CD4-positive, alpha-beta memory T cell (primary cell): ENCODE measurements at places on chromosomes 2 and 18.
A peak's percentile ranks its signal among the peaks of the same experiment; 100 is the strongest.

DNA sequence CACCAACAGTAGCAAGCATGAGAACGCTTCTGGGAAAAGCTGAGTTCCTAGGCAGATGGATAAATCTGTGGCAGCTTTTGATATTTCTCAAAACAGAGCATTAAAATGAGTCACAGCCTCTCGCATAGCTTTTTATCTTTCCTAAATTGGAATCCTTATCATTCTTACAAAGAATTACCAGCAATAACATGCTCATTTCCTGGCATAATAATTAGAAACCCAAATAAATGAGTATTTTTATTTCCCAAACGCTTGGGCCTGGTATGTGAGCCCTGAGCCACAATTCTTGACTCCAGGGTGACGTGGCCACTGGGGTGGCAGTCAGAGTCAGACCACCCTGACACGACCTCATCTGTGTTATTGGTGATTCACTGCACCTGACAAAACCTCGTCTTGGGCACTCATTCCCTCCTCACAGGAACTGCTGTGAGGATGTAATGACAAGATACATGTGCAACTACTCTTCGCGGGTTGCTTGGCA lies 210.7 kb downstream of the ARL4C start:
- no peak for DNase-seq

DNA sequence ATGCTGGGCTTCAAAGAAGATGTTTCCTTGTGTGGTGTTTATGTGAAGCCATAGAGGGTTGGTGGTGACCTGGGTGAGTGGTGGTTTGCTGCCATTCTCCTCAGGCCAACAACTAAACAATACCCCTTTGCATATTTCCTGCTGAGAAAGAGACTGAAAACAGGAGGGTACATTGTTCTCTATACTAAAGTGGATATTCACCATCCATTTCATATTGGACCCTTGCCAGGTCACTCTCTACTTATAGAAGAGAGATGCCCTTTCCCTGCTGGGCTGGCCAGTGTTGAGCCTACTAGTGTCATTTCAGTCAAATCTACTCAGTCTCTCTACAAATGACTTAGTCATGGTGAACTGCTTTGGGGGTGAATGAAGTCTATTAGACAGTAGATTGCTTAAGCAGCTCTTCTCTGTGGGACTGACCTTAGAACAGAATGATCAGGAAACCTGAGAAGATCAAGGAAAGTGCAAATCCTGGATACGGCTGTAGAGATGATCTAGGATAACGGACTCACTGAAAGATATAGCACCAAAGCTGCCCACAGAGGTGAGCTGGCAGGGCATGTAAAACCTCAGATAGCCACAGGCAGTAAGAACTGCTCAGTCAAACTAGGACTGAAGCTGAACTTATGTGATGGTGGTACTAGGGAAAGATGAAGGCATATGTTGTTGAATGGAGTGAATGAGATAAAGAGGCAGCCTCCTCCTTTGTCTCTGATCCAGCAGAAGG lies 154.9 kb downstream of the MYO3B start:
- DNase-seq, result no peak

- no peak for DNase-seq
Observed at GRCh38 chr2:4895371-4895770, 796.8 kb upstream of the SOX11 start.

DNA sequence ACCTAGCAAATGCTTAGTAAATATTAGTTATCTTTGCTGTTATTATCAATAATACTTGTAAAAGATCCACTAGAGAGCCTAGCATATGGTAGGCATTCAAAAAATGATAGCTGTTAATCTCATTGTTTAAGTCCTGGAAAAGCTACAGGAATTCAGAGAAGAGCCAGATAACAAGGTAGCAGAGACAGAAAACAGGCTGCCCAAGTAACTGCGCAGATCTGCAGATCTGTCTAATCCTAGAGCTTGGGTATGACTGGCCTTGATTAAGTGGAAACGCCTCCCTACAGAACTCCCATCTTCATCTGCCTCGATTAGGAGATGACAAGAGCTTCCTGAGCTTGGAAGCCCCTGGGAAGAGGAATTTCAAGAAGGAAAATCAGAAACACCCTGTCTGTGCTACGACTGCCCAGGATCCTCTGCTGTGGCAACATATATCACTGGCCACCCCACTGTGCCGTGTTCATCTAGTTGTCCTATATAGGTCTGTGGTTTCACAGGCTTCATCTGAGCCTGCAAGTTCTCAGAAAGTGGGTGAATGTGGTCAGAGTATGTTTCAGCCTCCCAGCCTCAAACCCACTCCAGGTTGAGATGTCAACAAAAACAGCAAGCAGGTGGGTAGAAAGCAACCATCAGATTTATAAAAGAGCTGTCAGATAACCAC lies 151.5 kb upstream of the PKDCC start:
- DNase-seq, result peak; percentile 67

DNA sequence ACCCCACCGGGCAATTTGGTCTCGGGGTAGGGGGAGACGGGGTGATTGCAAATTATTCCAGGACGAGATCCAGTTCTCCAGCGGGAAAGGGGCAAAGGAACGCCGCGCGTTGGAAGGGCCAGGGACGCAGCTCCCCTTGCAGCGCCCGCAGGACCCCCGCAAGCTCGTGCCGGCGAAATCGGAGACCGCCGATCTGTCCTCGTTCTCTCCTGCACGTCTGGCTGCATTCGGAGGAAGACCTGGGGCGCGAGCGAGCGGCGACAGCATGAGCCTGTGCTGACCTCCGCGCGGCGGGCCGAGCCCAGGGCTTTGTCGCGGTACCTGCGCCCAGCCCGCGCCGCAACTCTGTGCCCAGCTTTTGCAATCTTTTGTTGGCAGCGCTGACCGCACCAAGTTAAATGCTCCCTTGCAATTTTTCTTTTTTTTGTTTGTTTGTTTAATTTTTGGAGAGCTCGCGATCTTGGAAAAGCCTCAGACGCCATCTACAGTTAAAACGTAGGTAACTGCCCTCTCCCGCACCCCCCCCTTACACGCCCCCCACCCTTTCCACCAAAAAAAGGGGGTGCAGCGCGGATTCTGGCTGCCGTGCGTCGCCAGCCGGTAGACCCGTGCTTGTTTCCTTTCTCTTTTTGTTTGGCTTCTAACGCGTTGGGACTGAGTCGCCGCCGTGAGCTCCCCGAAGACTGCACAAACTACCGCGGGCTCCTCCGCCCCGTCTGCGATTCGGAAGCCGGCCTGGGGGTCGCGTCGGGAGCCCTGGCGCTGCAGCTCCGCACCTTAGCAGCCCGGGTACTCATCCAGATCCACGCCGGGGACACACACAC lies 667 bp downstream of the TRIB2 start:
- DNase-seq, result peak; percentile 70

DNA sequence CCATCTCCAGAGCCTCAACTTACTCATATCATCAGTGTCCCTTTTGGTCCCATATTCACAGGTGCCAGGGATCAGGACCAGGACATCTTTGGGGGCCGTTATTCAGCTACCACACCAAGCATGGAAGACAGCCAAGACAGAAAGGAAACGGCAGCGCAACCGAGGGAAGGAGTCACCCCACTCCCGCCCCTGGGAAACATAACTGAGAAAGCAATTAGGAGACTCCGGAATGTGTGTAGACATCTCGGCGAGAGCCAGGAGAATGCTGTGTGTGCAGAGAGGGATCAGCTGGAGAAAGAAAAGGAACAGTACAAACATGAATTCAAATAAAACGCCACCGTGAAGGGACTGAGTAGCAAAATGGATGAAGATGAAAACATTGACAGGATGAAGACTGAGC lies 13.4 kb upstream of the BOK start:
- DNase-seq, result no peak

DNA sequence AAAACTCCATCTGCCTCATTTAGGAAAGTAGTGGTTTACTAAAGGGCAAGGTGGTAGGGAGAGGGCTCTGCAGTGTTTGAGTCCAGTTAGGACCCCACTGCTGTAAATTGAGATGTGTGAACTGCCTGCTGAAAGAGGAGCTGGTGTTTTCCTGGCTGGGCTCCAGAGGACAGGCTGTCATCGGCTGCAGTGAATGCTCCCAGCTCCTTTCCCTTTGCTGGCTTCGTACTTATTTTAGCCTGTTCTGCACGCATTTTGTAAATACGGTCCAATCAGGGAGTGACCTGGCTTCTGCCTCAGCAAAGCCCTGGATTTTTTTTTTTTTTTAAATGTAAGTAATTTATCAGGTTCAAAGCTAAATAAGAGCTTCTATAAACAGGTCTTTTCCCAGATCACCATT lies 37.5 kb downstream of the SLC4A3 start:
- DNase-seq, result no peak

DNA sequence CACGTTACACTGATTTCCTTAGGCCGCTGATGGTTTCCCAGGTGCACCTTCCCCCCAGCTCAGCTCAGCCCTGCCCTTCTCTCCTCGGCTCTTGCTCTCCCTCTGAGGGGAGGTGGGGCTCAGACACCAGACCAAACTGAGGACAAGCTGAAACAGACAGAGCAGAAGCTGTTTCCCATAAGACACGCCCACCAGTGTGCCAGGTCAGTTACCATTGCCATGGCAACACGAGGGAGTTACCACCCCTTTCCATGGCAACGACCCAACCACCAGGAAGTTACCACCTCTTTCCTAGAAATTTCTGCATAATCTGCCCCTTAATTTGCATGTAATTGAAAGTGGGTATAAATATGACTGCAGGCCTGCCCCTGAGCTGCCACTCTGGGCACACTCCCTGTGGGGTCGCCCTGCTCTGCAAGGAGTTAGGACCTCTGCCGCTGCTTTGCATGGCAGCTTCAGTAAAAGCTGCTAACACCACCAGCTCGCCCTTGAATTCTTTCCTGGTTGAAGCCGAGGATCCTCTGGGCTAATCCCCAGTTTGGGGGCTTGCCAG lies 120.9 kb upstream of the SMIM21 start:
- no peak for DNase-seq

GRCh38 chr2:72143441-72144273 lies 4.0 kb downstream of the CYP26B1 start:
- DNase-seq, result no peak

GRCh38 chr2:46966576-46966975 lies 51.0 kb upstream of the MCFD2 start:
- no peak for DNase-seq

DNA sequence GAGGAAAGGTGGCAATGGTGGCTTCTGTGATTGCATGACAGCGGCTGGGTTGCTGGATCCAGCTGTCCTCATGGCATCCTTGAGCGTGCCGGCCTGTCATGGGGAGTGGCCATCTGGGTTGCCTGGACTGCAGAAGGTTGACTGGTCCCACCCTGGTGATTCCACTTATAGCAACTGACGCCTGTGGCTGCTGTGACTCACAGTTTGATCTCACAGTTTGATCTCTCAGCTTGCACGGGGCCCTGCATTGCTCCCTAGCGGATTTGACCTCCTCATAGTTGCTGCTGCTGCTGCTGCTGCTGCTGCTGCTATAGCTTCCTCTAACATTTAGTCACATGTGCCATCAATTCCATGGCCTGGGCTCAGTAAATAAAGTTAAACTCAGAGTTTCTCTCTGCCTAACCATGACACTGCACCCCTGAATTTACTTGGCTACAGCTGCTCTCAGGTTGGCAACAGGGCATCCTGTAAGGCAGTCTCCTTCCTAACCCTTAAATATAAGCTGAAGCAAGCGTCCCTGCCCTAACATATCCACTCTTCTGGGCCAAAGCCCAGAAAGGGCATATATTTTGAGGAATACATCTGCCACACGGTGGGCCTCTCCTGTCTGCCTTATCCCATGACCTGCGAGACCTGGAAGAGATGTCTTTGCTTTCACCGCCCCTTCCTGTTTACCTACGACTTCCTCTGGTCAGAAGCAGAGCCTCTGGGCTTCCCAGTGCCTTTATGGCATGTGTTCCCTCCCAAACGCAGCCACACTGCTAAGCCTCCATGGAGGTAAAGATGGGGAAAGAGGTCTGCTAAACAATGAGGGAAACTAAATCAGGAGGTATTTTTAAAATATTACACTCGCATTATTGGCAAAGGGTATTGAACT lies 37.8 kb upstream of the CCDC150 start:
- DNase-seq, result no peak

GRCh38 chr2:37623406-37623805 lies 48.0 kb downstream of the CDC42EP3 start:
- DNase-seq, result no peak

DNA sequence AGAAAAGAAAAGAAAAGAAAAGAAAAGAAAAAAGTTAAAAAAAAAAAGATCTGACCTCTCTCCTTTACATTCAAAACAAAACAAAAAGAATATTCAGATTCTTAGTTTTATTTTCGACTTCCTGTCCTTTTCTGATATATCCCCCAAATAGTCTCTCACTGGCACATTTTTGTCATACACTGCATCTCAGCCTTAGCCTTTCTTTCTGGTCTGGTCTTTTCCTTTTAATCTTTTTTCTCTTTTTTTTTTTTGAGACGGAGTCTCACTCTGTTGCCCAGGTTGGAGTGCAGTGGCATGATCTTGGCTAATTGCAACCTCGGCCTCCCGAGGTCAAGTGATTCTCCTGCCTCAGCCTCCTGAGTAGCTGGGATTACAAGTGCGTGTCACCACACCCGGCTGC lies 1.6 kb upstream of the RIOK3 start:
- DNase-seq, result no peak

DNA sequence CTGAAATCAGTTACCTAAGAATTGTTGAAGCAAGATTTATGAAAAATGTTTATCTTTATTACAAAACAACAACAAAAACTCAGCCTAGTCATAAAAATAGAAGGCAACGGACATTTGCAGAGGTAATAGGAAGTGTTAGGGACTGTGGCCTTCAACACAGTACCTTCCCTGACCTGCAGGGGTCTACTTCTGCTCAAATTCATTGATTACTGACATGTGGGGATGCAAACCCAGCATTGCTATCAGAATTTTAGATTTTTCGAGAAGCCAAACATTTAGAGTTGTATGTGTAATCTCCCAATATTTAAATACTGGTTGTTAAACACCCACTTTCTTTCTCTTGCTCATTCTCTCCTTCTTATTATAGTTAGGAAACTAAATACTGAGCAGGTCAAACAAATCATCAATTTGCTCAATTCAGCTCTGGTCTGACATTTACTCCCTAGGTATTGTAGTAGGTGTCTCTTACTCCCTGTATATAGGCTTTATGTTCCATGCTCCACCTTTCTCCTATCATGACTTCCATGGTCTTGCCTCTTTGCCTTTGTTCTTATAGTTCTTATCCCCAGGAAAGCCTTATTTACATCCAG lies 198.5 kb downstream of the UBE2E3 start:
- peak; percentile 29 for DNase-seq

GRCh38 chr2:224039770-224040440 lies 819 bp upstream of the SERPINE2 start:
- no peak for DNase-seq

GRCh38 chr2:129334696-129335410 lies 644.6 kb upstream of the RAB6C start:
- DNase-seq, result no peak

GRCh38 chr2:113234721-113235346 lies 43.9 kb downstream of the PAX8 start:
- no peak for DNase-seq

DNA sequence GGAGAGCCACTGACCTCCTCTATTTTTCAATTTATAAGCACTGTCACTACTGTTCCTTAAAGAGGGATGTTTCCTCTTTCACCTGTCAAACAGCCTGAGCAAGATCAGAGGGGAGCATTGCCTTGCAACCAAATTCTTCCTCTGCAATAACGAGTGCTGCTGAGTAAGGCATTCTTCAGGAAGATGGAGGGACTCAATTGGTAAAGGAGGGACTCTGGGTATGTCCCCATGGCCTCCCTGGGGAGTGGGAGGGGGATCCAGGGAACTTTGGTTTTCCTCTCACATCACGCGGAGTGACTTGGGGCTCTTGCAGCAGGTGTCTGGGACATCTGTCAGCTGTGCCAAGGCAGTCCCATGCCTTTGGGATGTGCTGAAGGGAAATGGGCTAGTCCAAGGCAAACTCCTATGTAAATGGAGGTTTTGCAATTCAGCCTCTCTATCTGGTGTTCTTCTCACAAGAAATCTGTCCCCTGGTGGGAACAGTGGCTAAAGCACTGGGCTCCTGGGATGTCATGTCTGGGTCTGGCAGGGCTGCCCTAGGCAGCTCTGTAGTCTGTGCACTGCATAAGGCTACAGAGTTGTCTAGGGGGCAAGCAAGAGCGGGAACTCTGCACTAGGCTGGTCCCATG lies 14.4 kb upstream of the HES6 start:
- DNase-seq, result no peak
